Suppressor macrophage treated with lipopolysaccharide for 4 hours (primary cell): ENCODE measurements at places on chromosomes 3 and 15.
A peak's percentile ranks its signal among the peaks of the same experiment; 100 is the strongest.

DNA sequence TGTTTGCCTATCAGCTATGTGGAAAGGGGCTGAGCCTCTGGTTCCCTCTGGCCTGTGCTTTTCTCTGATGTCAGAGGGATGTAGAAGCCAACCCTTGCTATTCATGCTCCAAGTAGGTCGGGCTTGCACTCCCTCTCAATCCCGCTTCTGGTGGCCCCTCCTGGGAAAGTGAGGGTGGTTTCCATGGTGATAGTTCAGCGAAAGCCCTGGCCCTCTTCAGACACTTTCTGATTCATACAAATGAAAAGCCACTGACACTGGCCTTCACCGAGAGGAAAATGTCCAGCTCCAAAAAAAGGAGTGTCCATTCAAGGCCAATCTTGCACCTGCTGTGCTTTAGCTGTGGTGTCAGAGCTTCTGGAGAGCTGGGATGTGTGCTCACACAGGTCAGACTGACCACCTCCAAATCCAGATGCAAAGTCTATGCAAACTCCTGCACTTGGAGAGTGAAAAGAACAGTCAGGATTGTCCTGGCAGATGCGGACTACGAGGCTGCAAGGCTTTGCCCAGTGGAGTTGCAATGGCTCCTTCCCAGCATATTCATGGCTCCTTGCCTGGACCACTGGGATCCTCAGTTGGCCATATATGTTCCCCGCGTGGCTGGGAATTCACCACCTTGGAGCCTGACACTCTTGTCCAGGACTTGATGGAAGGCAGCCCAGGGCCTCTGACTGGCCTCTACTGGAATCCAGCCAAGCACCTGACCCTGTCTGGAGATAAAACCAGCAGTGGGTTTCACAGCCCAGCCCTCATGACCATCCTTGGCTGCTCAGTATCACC is 96.6 kb downstream of the CEMIP start:
- no peak for DNase-seq

GRCh38 chr3:147216143-147216673 is 190.1 kb downstream of the ZIC4 start:
- no peak for DNase-seq

- DNase-seq = no peak
Observed at GRCh38 chr15:82575335-82575734, 35.1 kb upstream of the RPS17 start.

- DNase-seq = no peak
Observed at GRCh38 chr15:96561593-96561992, 231.1 kb downstream of the NR2F2 start.

DNA sequence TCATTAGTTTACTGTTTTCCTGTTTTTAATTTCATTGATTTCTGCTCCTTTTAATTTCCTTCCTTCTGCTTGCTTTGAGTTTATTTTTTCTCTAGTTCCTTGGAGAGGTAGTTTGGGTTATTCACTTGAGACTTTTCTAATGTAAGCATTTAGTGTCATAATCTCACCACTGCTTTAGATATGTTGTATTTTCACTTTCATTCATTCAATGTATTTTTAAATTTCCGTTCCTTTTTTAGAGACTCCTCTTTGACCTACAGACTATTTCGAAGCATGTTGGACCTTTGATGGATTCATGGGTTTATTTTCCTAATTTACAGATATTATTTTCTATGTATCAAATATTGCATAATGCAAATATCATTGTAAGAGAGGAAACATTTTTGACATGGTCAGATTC is 23.3 kb downstream of the KLHL18 start:
- DNase-seq = peak; percentile 20

GRCh38 chr15:88543065-88543776 is 3.3 kb downstream of the DET1 start:
- DNase-seq = no peak

DNA sequence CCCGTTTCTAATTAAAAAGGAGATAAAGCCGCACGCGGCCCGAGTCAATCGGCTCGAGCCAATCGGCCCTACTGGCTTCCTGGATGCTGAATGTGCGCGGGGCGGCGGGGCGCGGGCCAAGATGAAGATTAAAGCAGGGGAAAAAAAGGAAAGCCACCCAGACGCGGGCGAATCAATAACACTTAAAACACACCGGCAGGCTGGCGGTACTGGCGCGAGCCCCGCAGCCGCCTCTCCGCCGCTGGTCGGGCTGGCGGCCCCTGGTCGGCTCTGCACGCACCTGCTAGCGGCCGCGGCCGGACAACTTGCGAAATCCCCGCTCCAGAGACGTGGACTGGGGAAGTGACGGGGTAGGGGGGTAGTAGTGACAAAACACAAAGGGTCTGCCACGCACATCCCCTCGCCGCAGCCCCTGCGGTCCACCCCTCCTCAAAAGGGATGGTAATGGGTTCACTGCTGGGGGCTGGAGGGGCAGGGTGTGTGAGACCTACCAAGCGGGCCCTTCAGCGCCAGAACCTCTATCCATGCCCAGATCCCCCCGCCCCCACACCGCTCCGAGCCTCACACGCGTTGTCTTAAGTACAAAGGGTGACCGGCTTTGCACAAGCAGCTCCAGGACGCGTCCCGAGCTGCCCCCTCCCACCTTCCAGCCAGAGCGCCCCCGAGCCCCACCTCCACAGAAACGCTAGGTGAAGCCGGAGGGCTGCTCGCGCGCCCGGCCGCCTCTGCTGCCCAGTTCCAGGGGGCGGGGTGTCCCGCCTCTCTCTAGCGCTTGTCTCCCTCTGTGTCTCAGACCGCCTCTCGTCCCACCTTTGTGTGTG is 1.4 kb downstream of the WNT7A start:
- DNase-seq = no peak

DNA sequence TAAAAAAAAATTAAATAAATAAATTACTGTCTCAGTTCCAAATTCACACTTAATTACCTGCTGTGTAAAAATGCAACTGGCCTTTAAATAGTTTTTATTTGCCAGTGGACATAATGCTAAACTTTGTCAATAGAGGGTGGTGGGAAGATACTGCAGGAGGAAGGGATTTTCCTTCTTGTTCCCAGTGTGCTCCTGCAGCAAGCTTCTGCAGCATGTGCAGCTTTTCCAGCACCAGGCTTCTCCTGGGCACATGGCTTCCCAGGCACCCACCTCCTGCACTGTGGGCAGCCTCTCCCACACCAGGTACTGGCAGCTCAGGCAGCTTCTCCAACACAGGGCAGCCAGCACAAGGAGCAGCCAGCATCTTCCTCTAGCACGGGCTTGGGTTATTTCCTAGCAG is 29.6 kb upstream of the BBX start:
- no peak for DNase-seq

DNA sequence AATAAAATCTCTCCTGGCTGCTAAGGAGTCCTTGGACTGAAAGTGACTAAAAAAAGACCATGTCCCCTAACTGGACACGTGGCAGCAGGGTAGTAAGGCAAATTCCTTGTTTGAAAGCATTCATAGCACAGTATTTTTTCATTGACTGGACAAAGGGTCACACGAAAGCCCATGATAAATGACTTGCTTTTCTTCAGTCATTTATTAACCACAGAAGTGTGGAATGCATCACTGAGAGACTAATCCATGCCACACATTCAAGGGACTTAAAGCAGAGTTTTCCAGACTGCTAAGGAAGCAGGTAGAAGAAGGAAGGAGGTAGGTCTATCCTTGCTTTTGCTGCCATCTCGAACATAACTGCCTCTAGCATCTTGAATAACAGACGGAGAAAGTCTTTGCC is 31.2 kb downstream of the CASR start:
- DNase-seq = no peak

GRCh38 chr3:190557296-190557695 is 43.4 kb downstream of the IL1RAP start:
- no peak for DNase-seq

DNA sequence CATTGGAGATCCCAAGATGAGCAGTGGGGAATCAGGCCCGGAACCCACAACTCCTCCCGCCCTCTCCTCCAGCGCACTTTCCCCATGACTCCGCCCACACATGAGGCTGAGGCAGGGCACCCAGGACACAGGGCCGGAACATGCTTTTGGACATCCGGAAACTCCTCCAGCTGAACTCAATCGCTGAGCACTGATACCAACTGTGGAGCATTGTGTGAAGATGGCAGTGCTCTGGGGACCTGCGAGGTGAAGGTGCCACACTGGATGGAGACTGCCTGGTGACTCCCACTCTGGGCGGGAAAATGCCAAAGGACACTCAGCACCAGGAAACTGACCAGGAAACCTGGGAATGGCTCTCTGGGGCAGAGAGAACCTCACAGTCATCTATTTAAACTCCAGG is 189.1 kb downstream of the FAM43A start:
- DNase-seq = no peak

DNA sequence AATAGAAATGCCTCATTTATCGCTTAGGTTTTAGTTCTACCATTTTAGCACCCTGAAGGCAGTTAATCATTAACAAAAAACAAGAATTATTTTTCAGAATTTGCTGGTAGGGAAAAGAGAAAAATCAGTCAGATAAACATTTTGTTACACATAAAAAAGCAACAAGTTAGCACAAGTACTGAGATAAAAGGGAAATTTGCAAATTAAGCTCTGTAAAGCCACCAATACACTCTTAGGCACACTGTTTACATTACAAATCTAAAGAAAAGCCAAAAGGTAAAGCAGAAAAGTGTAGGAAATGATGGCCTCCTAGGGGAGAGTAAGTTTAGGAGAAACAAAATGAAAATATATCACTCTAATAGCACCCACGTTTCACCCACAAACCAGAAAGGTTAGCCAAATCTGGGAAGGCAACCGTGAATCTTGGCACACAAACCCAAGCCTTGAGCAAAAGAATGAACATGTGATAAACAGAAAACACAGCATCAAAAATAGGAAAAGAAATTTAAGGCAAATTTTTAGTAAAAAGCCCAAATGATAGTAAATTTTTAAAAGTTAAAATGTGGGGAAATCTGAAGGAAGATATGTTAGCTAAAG is 1.6 kb upstream of the SATB1 start:
- DNase-seq = no peak

DNA sequence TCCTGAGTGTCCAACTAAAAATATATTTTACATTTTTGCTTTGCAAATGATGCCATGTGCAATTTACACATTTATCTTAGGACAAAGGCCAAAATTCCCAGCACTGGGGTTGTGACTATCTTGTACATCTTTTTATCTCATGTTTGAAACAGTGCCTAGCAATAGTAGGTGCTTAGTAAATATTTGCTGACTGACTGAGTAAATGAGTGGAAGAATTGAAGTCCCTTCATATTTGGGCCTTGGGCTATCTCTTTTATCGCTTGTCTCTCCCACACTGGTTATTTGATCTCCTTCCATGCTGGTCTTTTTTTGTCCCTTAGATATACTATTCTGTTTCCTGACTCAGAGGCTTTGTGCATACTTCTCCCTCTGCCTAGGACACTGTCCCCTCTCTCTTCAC is 213.1 kb upstream of the GOLGA6L4 start:
- no peak for DNase-seq

DNA sequence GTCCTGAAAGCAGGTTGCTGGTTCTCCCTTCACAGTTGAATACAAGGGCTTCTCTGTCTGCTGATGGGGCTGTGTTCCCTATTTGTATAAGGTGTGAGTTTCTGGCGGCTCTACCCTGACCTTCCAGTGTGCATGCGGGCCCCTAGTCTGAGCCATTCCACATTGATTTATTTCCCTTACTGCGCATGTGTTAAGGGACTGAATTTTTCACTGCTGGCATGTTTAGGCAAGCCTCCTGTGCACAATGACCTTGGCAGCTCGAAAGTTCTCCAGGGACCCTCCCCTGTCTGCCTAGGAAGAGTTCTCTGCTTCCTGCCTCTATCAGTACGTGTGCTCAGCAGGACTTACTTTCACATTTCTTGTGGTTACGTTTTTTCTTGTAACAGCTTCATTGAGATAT is 11.4 kb downstream of the TRAK1 start:
- no peak for DNase-seq

- DNase-seq = no peak
Observed at GRCh38 chr15:80590761-80591355, 104.3 kb upstream of the ABHD17C start.

DNA sequence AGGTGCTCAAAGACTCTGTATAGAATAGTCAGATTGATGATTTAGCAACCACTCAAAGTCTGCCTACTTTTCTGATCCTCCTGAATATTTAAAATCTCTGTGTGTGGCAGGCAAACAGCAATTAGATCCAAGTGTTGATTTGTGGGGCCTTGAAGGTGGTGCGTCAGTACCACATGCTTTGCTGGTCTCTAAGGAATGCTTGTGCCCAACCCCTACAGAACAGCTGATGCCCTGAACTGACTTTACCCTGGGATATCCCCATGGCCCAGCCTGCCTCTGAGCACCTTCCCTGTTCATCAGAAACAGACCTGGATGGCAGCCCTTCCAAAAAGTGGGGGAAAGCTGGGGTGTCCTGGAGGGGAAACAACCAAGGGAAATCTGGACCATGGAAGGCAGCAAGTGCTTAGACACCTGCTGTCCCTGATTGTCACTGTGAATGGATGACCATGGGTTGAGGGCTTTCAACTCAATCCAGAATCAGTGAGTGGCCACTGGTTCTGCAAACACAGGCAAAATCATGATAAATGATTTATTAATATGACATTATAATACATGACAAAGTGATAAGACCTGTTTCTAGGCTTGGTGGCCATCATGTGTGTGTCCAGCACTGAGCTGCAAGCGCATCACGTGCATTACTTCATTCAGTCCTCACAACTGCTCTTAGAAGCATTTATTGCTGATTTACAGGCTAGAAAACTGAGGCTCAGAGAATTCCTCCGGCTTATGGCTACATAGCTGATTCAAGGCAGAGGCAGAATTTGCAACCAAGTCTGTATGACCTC is 76.1 kb upstream of the TPM1 start:
- no peak for DNase-seq

GRCh38 chr3:146111337-146111736 is 49.6 kb downstream of the PLOD2 start:
- no peak for DNase-seq

GRCh38 chr3:82521657-82522056 is 760.2 kb upstream of the GBE1 start:
- no peak for DNase-seq

DNA sequence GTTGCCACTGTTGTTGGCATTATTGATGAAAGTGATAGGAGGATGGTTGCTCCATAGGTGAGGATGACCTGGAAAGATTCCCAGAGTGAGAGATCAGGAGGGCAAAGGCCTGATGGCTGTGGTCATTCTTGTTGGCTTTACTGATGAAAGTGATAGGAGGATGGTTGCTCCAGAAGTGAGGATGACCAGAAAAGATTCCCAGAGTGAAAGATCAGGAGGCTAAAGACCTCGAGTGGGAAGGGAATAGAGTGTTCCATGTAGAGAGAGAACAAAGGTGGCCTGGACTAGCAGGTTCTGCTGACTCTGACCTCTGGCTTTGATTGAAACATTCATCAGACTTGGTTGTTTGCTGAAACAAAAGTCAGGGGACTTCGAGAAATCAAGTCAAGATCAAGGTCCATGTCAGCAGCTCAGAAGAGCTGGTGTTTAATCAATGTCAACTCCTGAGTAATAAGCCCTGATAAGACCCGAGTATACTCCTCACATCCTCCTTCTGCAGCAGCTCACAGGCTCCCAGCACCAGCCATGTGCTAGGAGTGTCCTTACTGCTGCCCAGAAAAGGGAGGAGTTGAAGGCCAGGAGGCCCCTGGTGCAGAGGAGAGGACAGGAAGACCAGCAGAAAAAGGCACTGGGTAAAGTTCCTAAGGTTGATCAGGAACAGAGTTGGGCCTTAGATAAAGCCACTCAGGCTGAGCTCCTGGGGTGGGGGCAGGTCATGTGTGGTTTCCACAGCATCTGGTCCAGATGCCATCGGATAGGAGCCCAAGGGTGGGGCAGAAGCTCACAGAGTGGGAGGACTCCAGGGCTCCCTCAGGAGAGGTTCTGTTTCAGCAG is 19.9 kb downstream of the CYP8B1 start:
- DNase-seq = no peak

GRCh38 chr15:65067317-65067644 is 510 bp downstream of the RASL12 start:
- DNase-seq = no peak
